NCI-H1694 (cell line): ENCODE measurements at places on chromosomes 13 and 19.
A peak's percentile ranks its signal among the peaks of the same experiment; 100 is the strongest.

- DNase-seq: no peak
Measured at GRCh38 chr19:873084-873483, 13.6 kb downstream of the CFD start.

DNA sequence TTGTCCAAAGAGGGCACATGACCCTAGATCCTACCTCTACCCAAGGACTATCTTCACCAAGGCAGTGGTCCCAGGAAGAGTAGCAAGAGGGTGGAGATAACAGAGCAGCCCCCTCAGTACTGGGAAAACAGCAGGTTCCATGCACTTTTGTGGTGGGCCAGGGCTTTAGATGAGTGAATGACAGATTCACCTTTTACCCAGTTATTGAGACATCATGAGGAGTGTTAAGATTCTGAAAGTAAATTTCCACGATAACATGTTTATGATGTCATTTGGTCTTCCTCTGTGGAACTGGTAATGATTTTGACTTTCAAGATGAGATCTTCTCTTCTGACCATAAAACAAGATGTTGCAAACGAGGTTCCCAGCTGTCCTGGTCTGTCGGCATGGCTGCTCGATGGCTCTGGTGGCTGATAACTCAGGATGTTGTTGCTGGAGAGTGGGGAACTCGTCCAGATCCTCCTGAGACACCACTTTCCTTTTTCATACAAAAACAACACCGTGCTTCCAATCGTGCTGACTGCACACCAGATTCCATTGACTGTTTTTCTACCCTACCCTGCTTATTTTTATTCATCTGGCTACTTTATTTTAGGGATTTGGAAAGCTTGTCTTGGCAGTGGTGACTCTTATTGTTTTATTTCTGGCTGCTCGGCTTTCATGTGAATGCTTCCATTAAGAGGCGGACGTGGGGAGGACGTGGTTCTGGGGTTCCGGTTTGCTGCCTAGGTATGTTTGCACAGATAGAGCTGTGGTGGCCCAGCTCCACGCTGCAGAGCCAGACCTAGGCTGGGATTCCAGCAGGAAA, 88.5 kb downstream of the LRCH1 start:
- no peak for DNase-seq

DNA sequence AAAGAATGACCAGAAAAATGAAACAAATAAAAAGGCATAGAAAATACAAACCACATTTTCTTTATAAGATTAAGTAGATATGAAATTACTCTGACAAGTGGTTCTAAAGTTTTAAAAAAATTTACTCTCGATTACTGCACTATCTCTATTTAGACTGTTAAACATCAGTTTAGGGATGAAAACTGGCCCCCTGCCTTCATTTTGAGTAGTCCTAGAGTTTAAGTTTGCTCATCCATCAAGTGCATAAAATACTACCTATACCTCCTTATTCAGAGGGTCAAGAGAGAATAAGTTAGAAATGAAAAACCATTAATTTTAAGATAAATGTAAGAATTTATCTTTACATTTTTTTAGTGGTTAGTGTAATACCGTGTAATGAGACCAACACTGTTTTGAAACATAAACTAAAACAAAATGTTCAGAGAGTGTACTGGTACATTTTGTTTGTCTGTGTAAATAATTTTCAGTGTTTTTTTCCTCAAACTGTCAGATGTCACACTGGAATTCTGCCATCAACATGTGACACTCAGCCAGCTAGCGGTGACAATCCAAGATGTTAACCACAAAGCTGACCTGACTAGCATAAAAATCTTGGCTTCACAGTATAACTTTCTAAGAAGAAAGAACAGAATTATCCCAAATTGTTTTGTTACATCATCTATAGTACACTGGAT, 184.8 kb upstream of the PCDH20 start:
- DNase-seq: no peak

DNA sequence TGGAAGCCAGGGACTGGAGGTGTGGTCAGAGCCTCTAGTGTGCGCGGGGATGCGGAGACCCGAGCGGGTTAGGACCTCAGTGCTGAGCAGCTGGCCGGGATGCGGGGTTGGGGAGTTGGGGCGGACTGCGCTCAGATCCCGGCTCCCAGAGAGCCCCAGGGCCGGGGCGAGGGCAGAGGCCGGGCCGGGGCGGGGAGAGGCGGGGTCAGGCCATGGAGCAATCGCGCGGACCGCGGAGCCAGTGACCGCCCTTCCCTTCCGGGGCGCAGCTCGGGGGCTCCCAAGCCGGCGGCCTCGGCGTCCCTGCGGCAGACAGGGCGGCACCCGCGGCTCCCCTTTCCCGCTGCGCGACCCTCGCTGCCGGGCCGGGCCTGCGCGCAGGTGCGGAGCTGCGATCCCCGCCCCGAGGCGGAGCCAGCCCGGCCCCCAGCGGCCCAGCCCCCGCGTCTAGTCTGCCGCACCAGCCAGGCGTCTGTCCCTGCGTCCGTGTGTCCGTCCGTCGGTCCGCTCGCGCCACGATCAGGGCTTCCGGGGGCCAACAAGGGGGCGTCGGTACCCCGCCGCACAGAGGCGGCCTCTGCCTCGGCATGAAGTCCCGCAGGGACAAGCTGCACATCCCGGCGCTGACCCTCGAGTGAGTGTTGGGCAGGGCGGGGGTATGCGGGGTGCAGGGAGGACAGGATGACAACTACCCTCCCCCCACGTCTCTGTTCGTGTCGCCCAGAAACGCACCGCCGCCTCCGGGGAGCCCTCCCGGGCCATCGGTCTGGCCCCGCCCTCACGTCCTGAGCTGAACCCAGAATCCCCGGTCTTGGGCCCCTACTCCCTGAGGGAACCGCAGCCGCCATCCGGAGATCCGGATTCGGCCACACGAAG, 12.4 kb downstream of the MAST3 start:
- DNase-seq: no peak

DNA sequence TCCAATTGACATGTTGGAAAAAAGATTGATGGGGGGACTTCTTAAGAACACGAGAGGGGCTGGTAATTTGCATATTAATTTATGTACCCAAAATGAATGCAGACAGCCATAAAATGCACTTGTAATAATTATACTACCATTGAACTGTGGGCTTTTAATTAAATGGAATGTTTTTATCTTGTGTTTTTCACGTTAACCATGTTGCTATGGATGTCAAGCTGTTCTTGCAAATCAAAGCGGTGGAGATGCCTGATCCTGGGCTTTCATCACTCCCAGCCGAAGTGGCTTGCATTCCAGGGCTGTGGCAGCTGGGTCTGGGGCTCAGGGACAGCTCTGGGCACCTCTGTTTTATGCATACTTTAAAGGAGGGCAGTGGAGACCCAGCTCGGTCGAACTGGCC, 179.4 kb upstream of the TMTC4 start:
- no peak for DNase-seq

DNA sequence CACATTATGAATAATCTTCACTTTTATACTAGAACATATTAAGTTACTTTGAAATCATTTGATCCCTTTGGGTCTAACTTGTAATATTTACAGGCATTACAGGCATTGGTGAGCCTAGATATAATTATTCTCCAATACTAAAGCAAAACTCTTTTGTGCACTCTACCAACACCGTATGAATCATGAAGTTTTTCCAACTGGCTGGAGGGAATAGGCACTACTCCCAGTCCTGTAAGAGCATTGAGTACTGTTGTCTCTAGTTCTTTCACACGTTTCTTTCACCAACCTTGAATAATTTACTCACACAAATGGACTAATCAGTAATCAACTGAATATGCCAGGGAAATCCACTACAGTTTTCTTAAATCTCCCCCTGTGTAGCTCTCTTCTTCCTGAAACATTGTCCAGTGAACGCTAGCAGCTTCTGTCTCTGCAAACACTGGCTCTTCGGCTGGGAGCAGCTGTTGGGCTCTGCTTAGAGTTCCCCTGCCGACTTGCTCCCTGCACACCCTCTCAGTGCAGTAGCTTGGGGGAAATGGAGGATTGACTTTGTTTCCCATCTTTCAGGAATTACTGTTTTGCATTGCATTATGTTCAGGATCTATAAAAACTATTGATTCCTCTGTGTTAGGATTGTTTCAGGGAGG, 476.7 kb downstream of the RFC3 start:
- DNase-seq: no peak

GRCh38 chr19:20247016-20247683, 80.1 kb downstream of the ZNF486 start:
- no peak for DNase-seq

GRCh38 chr13:42788601-42789000, 7.2 kb downstream of the FAM216B start:
- DNase-seq: no peak

- peak; percentile 82 for DNase-seq
Measured at GRCh38 chr19:44741841-44742329, 6.6 kb upstream of the BCL3 start.

DNA sequence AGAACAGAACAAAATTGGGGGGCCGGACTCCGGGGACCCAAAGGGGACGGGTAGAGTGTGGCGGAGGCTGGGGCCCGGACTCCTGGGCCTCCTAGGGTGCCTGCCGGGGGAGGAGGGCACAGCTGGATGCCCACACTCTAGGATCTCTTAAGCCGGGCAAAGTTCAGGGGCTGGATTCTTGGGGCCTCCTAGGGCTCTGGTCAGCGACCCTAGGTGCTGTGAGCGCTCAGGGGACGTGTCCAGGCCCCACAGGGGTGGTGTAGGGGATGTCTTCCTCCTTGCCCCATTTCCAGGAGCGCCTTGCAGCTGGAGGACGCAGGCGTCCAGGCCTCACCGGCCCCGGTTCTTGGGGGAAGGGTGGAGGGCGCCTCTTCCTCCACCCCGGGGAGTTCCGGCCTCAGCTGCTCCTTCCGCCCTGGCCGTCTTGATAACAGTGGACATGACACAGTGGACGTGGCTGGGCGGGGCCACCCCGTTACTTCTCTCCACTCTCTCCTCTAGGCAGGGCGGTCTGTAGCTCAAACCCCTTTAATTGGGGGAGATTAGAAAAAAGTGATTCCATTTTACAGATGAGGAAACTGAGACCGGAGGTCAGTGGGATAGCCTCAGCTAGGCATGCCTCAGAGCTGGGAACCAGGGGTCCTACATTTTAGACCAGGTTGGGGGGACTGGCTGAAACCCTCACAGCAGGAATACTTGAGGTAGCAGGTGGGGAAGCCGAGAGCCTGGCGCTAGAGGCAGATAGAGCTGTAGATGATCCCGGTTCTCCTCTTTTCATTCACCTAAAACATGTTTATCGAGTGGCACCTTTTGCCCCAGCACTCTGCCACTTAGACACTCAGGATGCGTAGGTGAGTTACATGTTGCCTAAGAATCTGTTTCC, 705 bp downstream of the STXBP2 start:
- DNase-seq: no peak

- DNase-seq: no peak
Measured at GRCh38 chr13:109156181-109156935, 526.9 kb downstream of the MYO16 start.

DNA sequence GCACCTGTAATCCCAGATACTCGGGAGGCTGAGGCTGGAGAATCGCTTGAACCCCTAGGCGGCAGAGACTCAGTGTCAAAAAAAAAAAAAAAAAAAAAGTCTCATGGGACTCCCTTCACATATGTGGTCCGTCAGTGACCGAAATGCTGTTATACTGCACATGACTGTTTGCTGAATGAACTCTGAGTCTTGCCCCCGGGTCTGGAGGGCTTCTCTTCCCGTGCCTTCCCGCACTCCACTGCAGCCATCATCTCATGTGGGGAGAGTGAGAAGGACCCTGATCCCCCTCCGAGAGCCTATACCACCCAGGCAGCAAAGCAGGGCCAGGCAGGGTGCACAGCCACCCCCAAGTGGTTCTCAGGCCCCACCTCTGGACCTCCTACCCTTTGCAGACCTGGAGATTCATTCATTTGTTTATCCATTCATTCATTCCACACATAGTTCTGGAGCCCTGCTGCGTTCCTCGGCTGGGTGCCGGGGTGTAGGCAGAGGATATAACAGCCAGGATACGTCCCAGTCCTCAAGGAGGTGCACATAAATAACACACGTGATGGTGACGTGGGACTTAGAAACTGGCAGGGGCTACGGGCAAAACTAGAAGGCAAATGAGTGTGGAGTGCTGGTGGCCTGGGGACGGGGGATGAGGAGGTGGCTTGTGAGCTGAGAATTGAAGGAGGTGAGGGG, 14.2 kb downstream of the NDUFA11 start:
- no peak for DNase-seq

GRCh38 chr19:43763473-43763939, 8.7 kb upstream of the SMG9 start:
- DNase-seq: no peak

DNA sequence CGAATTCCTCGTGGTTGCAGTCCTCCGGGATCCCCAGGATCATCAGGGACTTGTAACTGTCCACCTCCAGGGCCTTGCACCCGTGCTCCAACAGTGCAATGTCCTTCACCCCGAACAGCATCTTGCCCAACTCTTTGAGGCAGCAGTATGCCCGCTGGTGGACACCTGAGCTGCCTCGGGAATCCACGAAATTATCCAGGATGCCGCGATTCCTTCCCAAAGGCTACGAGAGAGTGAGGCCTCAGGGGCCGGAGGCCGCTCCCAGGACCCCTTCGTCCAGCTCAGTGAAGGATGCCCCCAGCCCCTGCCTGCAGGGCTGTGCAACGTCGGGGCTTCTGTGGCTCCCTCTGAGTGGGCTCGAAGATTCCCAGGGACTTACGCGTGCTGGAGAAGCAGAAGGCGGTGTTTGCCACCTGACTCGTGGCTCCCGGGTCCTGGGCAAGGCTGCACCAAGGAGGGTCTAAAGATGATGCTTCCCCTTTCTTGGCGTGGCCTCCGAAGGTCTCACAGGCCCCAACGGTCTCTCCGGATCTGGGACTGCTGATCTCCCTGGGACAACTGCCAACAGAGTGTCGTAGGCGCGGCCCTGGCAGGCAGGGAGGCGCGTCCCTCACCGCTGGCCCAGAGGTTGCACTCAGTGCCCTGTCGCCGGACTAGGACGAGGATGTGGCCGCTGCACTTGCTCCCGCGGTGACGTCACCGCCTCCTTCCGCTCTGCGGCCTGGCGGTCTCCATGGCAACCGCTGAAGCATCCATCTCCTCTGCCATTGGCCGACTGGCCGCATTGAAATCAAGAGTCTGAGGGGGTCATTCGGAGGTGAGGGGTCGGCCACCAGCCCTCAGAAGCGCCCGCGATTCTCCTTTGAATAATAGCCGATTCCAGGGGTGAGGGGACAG, at the start of gene PNMA8C:
TSS of gene PNMA8C (minus strand) at position 698 of the 897 bp plus-strand sequence. CDS start at position 121, 577 bp downstream.
- DNase-seq: no peak

DNA sequence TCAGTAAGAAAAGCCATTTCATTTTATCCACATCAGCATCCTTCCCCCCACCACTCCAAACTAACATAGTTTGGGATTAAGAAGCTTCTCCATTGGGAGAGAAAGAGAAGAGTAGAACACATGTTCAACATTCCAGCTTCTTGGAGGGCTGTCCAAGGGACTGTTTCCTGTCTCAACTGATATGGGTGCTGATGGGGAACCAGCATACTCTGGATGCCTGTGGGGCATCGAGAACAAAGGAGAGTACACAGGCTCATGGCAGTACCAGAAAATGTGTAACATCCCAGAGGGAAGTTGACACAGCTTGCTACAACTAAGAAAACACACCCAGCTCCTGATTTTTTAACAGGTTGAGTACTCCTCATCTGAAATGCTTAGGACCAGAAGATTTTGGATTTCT, 24.7 kb downstream of the SUCLA2 start:
- DNase-seq: no peak

- DNase-seq: no peak
Measured at GRCh38 chr13:111620166-111620565, 299.7 kb downstream of the TEX29 start.
